ENCODE measurements at places on chromosomes 5 and 9. TPM values are rescaled to one million over a fixed set of nuclear protein-coding genes. Genes with fewer than 3 reads are reported as not detected.

The SCGB3A2 gene
- 0.39 TPM for total RNA-seq

The NFX1 gene
- 38.1 TPM for total RNA-seq

The ZNF483 gene
- 4.8 TPM for total RNA-seq

The GGTA1 gene
- total RNA-seq, result not detected

The DBH gene
- total RNA-seq, result not detected

The CTSL gene
- total RNA-seq, result 45.2 TPM

The TMC1 gene
- total RNA-seq, result 0.36 TPM

The GDNF gene
- not detected for total RNA-seq

The HAVCR2 gene
- not detected for total RNA-seq

The FASTKD3 gene
- total RNA-seq, result 9.9 TPM

- no peaks in the 10 kb centered on the region for H3K4me1 ChIP-seq
- H3K36me3 ChIP-seq, result no peaks in the 10 kb centered on the region
- H3K4me3 ChIP-seq, result no peak overlapping the region
Measured at GRCh38 chr5:150186137-150186536, 3.7 kb upstream of the SLC6A7 start.

- peaks cover 60% of the 10 kb centered on the region for H3K36me3 ChIP-seq
- DNase-seq, result no peak
Measured at GRCh38 chr5:14415024-14415697, 166.4 kb upstream of the OTULINL start.

GRCh38 chr9:19648672-19649071, 140.2 kb downstream of the SLC24A2 start:
- no peaks in the 10 kb centered on the region for H3K36me3 ChIP-seq
- H3K27me3 ChIP-seq, result no peaks in the 10 kb centered on the region
- no peak for DNase-seq
- H3K27ac ChIP-seq, result no peak overlapping the region

- no peak overlapping the region for H3K27ac ChIP-seq
- H3K4me1 ChIP-seq, result no peaks in the 10 kb centered on the region
- no peak overlapping the region for H3K4me3 ChIP-seq
- no peaks in the 10 kb centered on the region for H3K36me3 ChIP-seq
- H3K27me3 ChIP-seq, result no peaks in the 10 kb centered on the region
Measured at GRCh38 chr5:169287529-169287928, 13.4 kb downstream of the SLIT3 start.

DNA sequence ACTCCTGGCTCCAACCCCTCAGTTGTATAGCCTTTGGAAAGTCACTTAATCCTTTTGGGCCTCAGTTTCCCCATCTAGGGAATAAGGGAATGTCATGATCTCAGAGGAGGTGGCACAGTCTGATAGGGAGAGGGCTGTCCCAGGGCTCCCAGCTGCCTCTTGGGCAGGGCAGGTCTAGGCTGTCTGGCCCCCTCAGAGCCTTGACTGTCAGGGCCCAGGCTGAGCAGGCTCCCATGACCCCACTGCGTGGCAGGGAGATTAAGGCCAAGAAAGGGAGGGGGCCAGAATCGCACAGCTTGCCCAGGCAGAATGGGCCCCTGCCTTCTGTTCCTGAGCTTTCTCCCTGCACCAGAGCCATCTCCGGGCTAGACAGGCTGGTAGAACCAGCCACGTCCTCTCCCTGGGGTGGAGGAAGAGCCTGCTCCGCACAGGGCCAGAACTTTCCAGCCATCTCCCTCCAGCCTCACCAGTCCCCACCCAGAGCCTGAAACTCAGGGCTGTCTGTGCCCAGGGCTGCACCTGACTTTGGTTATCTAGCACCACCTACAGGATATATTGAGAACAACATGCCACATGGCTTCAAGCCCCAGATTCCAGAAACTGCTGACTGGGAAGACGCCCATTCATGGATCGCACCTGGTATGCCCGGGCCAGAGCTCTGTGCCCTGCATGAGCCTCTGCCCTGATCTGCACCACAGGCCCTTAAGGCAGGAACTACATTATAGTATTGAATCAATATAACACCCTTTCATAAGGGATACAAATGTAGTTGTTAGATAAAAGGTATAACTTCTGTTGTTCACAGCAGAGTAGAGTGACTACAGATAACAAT, 32.1 kb downstream of the NAIF1 start:
- peaks cover 8% of the 10 kb centered on the region for H3K4me1 ChIP-seq
- peak; percentile 89 for DNase-seq
- peak overlapping the region; percentile 83 for H3K27ac ChIP-seq
- no peaks in the 10 kb centered on the region for H3K36me3 ChIP-seq
- H3K4me3 ChIP-seq, result no peak overlapping the region

GRCh38 chr5:168585119-168585856, 6.1 kb upstream of the PANK3 start:
- no peak for DNase-seq
- H3K4me3 ChIP-seq, result no peak overlapping the region
- no peaks in the 10 kb centered on the region for H3K27me3 ChIP-seq
- H3K4me1 ChIP-seq, result peaks cover 4% of the 10 kb centered on the region
- H3K27ac ChIP-seq, result no peak overlapping the region

DNA sequence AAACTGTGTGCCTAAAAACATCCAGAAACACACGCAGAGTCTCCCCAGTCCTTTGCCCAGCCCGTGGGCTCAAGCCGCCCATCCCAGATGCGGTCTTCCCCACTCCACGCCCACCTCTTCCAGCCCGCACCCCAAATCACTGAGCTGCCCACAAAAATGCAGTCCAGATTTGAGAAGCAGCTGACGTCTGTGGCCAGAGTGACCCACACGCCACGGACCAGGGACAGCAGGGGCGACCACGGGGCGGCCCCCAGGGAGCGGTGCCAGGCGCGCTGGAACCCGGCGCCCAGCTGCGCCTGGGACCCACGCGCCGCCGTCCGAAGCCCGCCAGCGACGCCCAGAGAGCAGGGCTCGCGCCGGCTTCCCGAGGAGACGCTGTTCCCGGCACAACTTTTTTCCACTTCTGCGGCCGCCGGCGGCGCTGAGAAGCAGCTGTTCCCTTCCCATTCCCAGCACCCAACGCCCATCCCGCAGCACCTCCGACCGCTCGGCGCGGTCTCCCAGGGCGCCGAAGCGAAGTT, 674 bp downstream of the LHFPL2 start:
- H3K27ac ChIP-seq, result peak overlapping the region; percentile 80
- no peaks in the 10 kb centered on the region for H3K36me3 ChIP-seq
- no peaks in the 10 kb centered on the region for H3K27me3 ChIP-seq
- H3K4me3 ChIP-seq, result peak overlapping the region; percentile 88

DNA sequence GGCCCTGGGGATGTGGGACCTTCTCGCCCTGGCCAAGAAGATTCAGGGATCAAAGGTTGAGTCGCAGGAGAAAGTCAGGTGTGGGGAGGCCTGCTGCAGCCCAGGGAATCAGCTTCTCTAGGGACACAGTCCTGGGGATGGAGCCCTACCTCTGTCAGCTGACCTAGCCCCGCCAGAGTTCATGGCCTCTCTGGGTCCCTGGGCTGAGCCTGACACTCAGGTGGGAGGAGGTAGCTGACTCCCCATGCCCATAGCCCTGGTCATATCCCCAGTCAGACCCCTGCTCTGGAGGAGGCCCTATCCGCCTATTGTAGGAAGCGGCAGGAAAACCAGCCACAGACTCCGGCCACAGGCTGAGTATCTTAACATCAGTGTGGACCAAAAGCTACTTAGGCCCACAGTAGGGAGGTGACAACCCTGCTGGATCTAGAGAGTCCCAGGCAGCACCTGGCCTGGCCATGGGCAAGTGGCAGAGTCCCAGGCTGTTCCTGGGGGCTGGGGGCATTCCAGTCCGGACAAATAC, 15.0 kb upstream of the MRNIP start:
- H3K27ac ChIP-seq, result no peak overlapping the region
- H3K27me3 ChIP-seq, result no peaks in the 10 kb centered on the region
- H3K4me1 ChIP-seq, result no peaks in the 10 kb centered on the region

- H3K36me3 ChIP-seq, result no peaks in the 10 kb centered on the region
- no peaks in the 10 kb centered on the region for H3K27me3 ChIP-seq
- H3K4me3 ChIP-seq, result no peak overlapping the region
Measured at GRCh38 chr5:34580983-34581382, 75.1 kb upstream of the RAI14 start.

DNA sequence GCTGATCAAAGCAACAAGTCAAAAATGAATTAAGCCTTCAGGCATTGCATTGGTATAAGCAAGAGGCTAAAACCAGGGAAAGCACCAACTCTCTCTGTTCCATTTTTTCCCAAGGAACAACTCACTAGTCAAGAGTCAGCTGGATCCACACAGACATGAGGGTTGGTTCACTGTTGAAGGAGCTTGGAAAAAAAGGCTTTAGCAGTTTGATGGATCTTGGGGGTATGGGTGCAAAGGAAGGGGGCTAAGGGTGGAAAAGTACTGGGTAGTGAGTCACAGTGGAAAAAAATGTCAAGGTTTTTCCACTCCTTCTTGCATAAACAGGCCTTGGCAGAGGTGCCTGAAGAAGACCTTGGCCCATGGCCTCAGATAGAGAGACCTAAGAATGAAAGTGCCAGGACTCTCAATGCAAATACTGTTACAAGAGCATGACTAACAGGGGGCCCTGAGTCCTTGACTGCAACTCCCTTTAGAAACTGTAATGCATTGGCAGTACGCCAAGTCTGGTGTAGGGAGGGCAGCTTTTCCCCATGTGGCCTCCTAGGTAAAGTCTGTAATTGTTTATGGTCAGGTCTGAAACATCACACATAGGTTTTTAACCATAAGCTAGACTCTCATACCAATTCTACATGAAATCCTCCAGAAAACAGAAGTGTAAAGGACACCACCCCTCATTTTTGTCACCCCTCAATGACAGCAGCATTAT, 23.7 kb downstream of the ACTL7A start:
- no peak for DNase-seq
- no peak overlapping the region for H3K27ac ChIP-seq

DNA sequence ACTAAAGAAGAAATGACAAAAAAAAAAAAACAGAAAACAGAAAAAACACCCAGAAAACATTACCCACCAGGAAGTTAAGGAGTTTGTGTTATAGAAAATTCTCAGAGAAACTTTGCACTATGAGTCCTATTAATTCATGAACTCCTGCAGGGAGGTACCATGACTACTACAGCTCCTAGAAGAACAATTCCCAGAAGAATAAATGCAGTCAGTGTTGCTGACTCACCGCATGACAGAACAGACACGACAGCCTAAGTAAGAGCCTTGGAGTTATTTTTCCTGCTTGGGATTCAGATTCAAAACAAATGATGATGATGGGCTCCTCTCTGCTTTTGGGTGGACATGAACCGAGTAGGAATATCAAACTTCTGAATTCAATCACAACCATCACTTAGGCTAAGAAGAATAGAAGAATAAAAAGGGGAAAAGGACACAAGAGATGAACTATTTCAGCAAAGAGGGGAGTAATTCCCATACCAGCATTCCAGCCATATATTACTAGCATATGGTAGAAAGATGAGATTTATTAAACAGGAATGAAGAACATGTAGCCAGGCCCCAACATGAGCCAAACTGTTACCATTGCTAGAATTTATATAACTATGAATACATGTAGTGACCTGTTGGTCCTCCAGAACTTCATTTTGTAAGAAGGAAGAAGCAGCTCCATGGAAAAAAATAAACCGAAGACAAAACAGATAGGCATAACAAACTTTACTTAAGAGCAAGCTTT, 209.6 kb upstream of the PDE4D start:
- H3K36me3 ChIP-seq, result no peaks in the 10 kb centered on the region
- no peaks in the 10 kb centered on the region for H3K4me1 ChIP-seq
- no peak for DNase-seq
- no peak overlapping the region for H3K27ac ChIP-seq

DNA sequence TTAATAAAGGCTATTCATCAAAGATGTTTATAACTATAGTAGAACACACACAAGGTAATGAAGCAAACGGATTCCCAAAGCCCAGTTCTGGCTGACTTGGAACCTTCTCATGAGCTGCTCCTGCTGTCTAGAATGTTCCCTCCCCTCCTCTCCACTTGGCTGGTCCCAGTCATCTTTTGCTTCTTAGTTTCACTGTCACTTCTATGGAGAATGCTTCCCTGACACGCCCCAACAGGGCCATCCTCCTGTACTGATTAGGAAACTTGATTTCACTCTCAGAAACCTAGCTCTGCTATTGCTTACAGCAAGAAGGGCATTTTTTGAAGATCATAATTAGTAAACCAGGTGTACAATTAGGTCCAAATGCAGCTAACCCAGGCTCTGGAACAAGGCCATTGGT, 3.2 kb upstream of the RAPGEF1 start:
- H3K4me1 ChIP-seq, result peaks cover 6% of the 10 kb centered on the region
- no peaks in the 10 kb centered on the region for H3K36me3 ChIP-seq
- no peak for DNase-seq
- H3K27ac ChIP-seq, result no peak overlapping the region
- H3K27me3 ChIP-seq, result no peaks in the 10 kb centered on the region
- H3K4me3 ChIP-seq, result no peak overlapping the region

GRCh38 chr9:36985769-36986467, 48.1 kb downstream of the PAX5 start:
- no peak overlapping the region for H3K27ac ChIP-seq
- H3K4me1 ChIP-seq, result no peaks in the 10 kb centered on the region
- H3K36me3 ChIP-seq, result no peaks in the 10 kb centered on the region
- H3K27me3 ChIP-seq, result peaks cover 19% of the 10 kb centered on the region
- H3K4me3 ChIP-seq, result peak overlapping the region; percentile 47

DNA sequence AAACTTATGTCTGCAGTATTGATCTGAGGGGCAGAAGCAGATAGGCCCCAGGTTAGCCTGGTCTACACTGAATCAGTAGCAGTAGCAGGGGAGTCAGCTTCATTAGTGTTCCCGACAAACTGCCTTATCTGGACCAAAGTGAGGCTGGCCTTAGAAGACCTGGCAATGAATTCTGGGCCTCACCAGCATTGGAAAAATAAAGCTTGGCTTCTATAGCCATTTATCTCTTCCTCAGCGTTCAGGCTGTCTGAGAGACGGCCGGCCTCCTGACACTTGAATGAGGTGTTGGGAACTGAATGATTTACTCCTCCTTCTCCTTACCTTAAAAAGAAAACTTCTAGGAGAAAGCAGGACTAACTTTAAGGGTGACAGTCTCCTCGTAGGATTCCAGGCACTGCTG, 141.8 kb upstream of the RUSC2 start:
- H3K4me3 ChIP-seq, result no peak overlapping the region
- H3K36me3 ChIP-seq, result no peaks in the 10 kb centered on the region
- no peak overlapping the region for H3K27ac ChIP-seq
- no peaks in the 10 kb centered on the region for H3K27me3 ChIP-seq
- DNase-seq, result no peak
